ENCODE measurements at places on chromosomes 7 and 10.

GRCh38 chr7:132881317-132881716 is 200.6 kb downstream of the CHCHD3 start:
- DNase-seq = no peak

DNA sequence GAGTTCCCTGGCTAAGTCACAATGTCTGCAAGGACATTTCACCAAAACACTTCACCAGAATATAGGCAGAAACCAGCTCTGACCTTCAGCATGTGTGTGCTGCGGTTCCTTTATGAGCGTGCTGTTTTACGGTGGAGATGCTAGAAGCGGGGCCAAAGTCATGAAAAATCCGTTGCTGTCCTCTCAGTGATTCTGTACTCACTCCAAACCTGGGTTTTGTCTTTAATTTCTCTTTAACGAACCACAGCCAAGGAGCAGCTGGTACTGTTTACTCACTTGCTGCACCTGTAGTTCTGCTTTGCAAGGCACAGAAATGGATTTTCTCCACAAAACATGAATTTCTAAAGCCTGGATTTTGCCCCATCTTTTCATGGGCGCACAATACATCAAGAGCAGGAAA is 639.9 kb downstream of the PHTF2 start:
- no peak for DNase-seq

DNA sequence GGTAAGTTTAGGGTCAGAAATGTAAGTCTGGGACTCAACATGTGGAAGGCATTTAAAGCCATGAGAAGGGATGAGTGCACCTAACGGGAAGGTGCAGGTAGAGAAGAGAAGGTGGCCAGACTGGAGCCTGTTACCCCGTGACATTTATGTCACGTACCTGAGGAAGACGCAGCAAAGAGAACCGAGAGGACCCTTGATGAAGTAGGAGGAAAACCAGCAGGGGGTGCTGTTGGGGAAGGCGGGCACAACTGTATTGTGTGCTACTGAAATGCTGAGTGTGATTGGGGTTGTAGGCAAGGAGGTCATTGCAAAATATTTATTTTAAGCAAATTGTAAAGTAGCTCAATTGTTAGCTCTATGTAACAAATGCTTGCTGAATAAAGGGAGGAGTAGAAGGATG is 338.2 kb upstream of the PRKCQ start:
- DNase-seq = peak; percentile 38

- DNase-seq = no peak
These were observed 305.1 kb upstream of the CSTF2T start for GRCh38 chr10:52004342-52004949.

DNA sequence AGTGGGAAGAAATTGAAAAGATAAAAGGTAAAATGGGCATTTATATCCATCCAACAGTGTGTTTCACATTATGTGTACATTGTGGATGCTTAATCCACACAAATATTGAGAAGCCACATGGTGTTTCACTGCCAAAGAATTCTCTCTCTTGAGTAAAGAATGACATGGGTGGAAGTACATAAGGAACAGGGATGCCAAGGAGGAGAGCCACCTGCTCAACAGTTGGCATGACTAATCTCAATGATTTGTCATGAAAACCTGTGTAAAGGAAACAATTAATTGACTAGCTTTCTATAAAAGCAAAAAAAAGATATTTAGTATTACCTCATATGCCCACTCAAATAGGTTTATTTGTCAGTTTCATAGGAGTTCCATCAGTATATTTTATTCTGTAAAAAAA is 43.1 kb downstream of the MAGI2 start:
- no peak for DNase-seq

DNA sequence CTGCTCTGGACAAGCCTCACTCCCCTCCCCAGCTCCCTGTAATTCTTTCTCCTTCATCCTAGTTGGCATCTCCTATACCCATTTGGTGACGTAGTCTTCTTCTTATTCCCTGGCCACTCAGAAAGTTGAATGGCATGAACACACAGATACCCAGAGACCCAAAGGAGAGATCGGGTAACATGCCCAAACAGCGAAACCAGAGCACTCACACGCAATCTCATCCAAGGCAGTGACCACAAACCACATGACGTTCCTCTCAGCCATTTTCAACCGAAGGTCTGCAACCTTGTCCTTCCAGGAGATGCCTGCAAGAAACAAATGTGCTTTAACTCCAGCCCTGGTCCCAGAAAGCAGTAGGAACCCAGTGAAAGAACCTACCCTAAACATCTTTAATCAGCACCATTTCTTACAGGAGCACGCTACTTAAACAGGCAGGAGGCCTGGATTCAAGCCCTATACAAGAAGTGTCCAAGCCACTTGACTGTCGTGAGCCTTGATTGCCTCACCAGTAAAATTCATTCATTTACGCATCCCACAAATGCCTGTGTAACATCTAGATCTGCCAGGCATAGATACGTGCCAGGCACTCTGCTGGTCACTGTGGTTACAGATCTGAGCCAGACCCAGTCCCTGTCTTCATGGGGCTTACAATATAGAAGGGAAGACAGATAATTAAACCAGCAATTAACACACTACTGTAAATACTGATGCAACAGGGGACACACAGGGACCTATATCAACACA is 37.1 kb downstream of the XPNPEP1 start:
- no peak for DNase-seq

DNA sequence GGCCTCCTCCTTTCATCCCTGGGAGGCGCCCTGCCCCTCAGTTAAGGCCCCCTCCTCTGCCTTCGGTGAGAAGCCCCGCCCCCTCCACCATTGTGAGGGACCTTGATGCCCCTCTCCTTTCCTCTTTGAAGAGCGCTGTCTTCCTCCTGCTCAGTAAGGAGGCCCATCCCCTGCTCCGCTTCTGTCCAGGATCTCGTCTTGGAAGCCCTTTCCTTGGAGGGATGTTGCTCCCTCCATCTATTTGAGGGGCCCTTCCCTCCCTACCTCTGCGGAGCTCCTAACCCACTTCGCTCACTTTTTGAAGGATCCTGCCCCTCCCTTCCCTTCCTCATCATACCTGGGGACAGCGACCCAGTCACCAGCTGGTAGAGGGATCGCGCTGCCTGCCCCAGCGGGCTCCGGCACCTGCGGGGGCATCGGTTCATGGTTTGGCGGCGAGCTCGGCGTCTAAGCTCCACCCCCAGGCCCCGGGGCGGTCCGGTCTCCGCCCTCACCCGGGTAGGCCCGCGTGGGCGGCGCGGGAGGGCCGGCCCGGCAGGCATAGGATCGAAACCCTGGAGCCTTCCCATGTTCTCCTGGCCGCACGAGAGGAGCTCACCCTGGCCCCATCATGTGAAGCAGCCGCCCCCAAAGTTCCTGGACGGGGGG is 4.1 kb downstream of the KCNIP2 start:
- no peak for DNase-seq

- no peak for DNase-seq
These were observed 7.2 kb upstream of the NRP1 start for GRCh38 chr10:33341637-33342036.

DNA sequence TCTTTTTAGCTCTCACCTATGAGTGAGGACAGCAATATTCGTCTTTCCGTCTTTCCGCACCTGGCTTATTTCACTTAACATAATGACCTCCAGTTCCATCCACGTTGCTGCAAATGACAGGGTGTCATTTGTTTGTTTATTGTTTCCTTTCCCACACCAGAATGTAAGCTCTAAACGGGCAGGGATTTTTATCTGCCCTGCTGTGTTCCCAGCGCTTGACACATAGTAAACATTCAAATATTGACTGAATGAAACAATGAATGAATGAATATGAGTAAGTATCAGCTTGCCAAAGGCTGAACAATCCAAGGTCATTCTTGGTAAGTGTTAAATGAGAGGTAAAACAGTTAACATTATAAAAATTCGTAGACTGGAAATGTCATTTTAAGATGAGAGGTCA is 12.8 kb downstream of the SH3PXD2A start:
- no peak for DNase-seq

- no peak for DNase-seq
These were observed 146.7 kb downstream of the DNAJB6 start for GRCh38 chr7:157483515-157483914.

- no peak for DNase-seq
These were observed 16.4 kb downstream of the NACAD start for GRCh38 chr7:45072131-45073030.

DNA sequence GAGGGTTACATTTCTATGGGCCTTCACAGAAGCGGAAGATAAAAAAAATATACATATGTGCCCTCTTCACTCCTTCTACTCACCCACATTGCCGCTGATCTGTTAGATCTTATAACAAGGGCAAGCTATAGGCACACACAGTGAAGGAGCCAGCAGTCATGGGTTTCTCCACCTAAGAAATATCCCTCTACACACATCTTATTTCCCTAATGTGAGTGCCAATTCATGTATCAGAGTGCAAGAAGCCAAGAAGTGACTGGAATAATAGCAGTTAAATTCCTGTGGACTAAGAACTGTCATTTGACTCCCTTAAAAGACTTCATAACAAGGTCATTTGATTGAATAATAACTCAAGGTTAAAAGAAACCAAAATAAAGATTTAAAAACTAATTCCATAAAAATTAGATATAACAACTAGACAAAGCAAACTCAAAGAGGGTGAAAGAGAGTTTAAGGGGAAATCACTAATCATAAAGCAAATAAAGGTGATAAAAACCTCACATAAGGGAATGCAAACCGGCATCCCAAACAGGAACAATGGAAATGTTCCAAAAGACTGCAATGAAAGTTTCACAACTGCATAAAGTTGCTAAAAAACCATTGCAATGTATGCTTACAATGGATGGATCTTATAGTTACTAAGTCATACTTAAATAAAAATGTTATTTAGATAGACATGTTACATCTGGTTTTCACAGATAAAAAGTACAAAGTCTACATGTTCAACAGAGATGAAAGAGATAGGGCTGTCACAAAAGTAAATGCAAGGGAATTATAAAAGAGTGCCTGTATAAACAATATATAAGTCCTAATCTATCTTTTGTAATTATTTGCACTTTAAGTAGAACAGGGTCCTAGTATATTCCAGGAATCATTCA is 42.8 kb downstream of the ARHGAP21 start:
- no peak for DNase-seq

DNA sequence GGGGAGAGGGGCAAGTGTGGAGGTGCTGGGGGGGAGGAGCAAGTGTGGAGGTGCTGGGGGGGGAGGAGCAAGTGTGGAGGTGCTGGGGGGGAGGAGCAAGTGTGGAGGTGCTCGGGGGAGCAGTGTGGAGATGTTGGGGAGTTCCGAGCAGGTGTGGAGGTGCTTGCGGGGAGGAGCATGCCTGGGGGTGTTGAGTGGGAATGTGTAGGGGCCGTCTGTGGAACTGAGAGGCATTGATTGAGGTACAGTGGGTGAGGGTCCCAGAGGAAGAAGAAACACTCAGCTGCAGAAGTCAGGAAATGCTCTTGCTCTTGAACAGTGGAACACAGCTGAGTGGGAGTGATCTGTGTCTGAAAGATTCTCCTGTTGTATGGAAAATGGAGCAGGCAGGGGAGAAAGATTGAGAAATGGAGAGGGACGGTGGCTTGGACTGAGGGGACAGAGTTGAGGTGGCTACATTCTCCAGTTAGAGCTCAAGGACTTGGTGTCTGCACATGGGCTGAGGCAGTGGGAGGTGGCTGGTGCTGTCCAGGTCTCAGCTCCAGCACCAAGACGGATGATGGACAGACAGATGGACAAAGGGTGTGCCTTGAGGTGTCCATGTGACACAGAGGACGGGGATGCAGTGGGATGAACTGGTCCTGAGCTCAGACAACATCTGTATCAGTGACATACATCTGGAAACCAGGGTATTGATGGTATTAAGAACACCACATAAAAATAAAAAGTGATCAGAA is 25.2 kb upstream of the NCAPG2 start:
- DNase-seq = no peak

DNA sequence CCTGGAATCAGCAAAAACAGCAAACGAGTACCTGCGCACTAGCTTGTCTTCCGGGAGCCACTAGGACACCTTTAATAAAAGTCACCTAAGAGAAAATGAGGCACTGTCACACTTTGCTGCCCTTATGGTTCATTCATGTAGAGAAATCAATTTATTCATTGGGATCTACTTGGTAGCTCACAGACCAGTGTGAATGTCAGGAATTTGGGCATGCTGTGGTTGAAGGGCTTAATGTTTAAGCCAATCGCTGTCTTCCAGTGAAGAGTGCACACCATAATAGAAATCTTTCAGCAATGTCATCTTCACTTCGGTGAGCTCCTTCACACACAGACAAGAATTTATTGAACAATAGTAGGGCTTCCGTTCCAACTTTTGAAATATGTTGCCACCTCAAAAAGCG is 65.1 kb downstream of the MARCHF5 start:
- no peak for DNase-seq

DNA sequence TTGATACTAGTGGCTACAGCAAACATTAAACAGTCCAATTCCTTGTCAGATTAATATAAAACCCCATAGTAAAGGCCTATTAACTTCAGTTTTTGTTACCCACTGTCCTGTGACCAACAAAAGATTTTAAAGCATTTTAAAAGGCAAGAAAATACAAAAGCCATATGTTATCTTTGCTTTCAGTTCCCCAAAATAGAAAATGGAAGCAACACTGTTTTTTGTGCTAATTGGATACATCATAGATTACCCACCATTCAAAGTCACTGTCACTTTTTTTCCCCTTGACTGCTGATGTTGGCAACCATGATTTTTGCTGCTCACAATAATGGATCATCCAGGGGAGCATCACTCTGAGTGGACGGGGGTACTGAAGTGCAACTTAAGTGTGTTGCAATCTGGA is 52.4 kb upstream of the TMEM140 start:
- DNase-seq = no peak

GRCh38 chr7:42407833-42408232 is 170.8 kb upstream of the GLI3 start:
- DNase-seq = no peak

DNA sequence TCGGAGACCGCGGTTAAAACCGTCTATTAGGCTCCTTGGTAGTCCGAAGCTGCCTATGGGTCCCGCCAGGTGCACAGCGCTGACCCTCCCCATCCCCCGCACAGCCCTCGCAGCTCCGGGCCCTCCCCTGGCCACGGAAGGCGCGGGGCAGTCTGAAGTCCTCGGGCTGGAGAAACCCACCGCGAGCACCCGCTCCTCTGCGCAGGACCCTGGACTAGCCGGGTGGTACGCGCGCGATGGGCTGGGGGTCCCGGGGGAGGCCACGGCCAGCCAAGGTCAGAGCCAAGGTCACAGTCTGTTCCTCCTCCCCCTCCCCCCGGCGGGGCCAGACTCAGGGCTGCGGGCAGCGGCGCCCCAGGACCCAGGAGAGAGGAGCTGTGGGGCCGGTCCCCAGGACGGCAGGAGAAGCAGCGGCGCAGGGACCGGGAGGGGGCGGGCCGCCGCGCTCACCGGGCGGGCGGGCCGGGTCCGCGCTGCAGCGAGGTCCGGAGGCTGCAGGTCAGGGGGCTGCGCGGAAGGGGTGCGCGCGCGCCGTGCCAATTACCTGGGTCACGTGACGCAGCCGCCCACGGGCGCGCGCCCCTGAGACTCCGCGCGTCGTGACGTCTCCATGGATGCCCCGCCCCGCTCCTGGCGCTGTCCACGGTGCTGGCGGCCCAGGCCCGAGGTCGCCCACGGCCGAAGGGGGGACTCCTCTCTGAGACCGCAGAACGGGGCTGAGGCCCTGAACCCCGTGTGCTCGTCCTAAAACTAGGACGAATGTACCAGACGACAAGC is at the start of gene OGDHL:
TSS of gene OGDHL (minus strand) at position 535 of the 777 bp plus-strand sequence. CDS start 3,731 bp downstream, outside the sequence.
- DNase-seq = no peak
